Mammary epithelial cell (primary cell): ENCODE measurements at places on chromosomes 5 and 9. TPM values are rescaled to one million over a fixed set of nuclear protein-coding genes. Genes with fewer than 3 reads are reported as not detected.

The ZNF883 gene
- 7.8 TPM for total RNA-seq

DNA sequence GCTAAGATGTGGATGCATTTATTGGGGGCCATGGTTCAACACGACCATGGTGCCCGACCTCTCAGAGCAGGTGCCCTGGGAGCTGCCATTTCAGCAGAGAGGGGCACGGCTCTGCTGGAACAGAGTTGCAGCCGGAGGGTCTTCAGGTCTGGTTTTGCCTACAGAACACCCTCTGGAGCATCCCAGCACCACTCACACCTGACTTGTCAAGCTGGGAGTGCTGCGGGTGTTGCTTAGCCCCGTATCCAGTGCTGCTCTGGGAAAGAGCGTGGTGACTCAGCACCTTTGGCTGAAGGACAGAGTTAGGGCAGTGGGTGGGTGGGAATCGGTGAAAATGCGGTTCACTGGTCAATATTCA is 36.5 kb upstream of the IRX4 start:
- no peak for DNase-seq

- peak; percentile 52 for DNase-seq
These were observed 1639.4 kb upstream of the C9orf72 start for GRCh38 chr9:29212397-29213387.

- no peak for DNase-seq
These were observed 21.0 kb upstream of the GRIA1 start for GRCh38 chr5:153469423-153469822.

DNA sequence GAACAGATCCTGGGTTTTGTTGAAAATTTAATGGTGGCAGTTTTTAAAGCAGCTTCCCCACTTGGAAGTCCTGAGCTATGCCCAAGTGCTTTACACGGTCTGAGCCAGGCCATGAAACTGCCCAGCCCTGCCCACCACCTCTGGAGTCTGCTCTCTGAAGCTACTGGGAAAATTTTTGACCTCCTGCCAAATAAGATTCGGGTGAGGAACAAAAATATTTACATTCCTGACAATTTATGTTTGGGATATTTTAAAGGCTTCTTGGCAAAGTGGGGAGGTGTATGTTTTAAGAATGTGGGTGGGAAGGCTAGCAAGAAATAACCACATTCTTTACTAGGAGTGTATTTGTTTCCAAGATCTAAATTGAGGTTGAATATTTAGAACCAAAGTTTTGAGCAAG is 50.0 kb downstream of the HACD4 start:
- no peak for DNase-seq
